ENCODE measurements at places on chromosomes 4 and X.

GRCh38 chrX:41556958-41557357 lies 109.8 kb downstream of the NYX start:
- DNase-seq = no peak

DNA sequence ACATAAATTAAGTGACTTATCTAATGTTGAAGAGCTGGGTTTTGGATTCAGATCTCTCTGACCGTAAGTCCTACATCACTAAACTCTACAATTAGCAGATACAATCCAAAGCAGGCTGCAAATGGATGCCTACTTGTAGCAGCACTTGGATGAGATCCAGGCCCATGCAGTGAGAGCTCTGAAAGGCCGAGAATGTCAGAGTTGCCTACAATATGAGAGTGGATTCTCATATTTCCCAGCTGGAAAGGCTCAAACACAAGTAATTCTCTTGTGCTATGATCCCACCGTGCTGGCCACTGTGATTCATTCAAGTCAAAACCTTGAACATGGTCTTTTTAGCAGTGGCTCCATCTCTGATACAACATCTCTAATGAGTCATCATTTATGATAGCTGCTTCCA lies 125.4 kb upstream of the CHRDL1 start:
- DNase-seq = no peak

GRCh38 chrX:17737710-17737985 lies 355 bp downstream of the SCML1 start:
- peak; percentile 74 for DNase-seq

DNA sequence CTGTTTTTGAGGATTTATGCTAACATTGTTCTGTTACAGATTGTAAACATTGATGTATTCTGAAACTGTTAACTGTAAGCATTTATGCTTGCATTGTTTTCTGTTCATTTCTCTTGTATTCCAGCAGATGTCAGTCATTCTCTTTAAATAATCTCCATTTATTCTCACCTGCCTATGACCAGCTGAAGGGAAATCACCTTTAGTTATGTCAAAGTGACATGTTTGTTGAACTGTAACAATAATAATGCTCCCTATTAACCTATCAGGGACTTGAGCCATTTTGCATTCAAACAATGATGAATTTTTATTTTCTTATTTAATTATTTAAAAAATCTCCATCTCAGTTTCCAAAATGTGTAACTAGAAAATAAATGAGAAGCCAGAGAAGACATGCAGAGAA lies 58.0 kb downstream of the SPCS3 start:
- DNase-seq = peak; percentile 10

DNA sequence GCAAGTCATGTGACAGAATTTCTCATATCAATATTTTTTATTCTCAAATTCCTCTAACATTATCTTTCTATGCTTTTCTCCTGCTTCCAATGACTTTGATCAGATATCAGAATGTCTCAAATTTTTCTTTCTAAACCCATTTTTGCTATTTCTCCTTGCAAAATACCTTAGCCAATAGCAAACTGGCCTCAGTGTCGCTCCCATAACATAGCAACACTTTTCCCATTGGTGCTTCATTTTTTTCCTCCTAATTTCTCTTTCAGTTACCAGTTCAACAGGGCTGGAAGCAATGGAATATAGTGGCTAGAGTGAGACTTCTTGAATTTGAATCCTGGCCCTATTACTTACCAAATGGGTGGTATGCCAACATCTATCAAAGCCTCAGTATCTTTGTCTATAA lies 1091.6 kb downstream of the C4orf33 start:
- no peak for DNase-seq

DNA sequence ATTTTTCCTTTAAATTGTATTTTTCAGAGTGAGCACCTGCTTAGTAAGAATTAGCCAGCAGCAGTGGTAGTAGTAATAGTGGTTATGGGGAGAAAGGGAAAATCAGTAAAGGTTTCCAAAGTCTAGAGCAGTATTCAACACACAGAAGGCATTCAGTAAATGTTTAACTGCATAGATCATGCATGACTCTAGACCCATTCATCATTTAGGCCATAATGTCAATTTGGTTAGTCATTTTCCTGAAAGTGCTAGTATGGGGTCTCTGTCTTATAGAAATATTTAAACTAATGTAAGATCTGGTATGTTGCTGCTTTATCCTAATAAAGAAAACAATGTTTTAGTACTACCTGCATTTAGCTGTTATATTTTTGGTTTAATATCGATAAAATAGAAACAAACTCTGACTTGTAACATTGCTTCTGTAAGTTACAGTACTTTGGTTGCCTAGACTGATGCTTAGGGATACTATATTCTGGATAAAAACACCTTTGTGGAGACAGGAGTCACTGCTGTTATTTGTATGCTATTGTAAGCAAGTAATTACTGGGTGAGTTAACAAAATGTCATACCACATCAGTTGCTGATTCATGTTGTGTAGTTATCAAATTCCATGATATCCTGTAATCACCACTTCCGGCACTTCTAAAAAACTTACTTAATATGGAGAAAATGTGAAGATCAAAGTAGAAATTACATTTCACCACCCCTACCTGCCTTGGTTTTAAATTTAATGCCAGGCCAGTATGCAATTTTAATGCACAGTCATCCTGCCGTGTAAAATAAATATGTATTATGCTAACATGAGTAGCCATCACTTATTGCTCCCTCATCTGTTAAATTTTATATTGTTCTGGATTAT lies 115.8 kb upstream of the BMPR1B start:
- no peak for DNase-seq

- no peak for DNase-seq
Observed at GRCh38 chr4:118839221-118839927, 3.4 kb upstream of the SEC24D start.

- DNase-seq = no peak
Observed at GRCh38 chrX:470686-471085, 84.0 kb upstream of the PPP2R3B start.

DNA sequence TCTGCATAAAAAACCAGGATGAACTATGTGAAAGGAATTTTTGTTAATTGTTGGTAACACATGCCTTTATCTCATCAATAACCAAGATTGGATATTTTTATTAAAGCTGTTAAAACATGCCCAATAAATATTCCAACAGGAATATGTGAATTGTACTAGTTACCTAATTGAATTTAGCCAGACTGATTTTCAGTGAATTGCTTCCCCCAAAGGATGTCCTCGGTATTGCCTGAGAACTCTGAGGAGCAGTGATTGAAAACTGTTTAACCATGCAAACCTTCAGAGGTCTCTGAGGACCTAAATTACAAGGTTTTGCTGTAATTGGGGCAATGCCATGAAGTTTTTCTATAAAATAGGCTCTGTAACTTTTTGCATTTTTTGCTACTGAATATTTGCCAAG lies 66.6 kb downstream of the BLTP1 start:
- no peak for DNase-seq

GRCh38 chr4:109559983-109560686 lies at the start of gene MCUB:
Gene MCUB, plus strand, starts transcription at chr4:109560246. Its CDS starts 92 bp downstream, at chr4:109560338.
- peak; percentile 86 for DNase-seq

DNA sequence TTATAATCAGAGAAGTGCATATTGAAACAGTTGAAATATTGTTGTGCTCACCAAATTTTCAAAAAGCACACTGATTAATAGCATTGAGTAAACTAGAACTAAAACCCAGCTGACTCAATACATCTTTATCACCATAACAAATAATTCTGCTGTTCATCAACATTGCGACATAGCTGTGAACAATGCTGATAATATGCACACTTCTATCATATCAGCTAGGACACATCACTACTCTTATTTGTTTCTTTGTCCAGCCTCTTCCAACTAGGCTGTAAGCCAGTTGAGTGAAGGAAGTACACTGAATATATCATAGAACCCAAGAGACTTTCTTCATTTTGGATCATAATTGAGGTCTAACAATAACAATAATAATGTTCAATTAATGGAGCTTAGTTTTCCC lies 349.7 kb downstream of the IQCM start:
- DNase-seq = no peak

- no peak for DNase-seq
Observed at GRCh38 chr4:64715741-64716140, 306.5 kb upstream of the TECRL start.

DNA sequence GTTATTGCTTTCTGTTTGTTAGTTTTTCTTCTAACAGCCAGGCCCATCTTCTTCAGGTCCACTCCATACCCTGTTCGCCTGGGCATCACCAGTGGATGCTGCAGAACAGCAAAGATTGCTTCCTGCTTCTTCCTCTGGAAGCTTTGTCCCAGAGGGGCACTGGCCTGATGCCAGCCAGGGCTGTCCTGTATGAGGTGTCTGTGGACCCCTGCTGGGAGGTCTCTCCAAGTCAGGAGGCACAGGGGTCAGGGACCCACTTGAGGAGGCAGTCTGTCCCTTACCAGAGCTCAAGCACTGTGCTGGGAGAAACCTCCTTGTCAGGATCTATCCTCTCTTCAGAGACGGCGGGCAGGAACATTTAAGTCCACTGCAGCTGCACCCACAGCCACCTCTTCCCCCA lies 2.5 kb upstream of the PAGE2B start:
- DNase-seq = no peak

DNA sequence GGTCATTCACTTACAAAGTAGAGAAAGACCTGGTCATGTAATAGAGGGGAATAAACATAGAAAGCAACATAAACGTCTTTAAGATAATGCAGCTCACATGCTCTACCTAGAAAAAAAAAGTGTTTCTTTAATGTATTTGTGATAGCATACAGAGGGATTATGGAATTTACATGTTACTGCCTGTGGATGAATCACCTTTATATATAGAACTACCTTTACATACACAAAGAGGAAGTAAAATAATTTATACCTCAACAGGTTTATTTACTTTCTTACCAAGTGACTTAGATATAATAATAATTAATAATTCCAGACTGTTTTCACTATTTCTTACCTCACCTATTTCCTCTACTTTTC lies 81.5 kb downstream of the PPP3CA start:
- DNase-seq = no peak

DNA sequence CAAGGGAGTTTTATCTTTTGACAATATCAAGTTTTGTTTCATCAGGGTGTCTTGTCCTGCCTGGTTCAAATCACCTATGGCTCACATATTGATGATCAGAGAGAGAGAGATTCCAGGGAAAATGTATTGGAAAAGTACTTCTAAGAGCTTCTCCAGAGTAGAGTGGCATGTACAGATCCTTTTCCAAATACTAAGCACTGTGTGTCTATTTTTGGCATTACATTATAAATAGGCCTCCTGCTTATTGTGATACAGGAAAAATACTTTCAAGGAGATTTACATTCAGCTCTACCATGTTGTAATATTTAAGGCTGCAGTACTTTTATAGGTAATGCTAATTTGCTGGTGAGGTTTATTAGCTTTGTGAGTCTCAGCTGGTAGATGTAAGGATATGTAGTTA lies 100.8 kb downstream of the DCK start:
- DNase-seq = no peak

- DNase-seq = no peak
Observed at GRCh38 chrX:154381271-154381670, 2.2 kb downstream of the EMD start.

DNA sequence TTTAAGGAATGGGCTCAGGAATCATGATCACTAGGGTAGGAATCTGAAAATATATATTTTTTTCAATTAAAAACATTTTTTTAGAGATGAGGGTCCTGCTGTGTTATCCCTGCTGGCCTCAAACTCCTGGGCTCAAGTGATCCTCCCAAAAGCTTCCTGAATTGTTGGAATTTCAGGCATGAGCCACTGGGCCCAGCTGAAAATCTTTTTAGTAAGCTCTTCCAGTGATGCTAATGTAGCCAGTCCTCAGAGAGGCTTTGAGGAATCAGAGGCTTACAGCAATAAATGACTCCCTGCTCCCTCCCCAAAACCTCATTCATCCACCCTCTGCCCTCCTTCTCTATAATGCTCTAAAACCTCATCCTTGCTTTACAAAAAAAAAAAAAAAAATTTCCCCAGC lies 129.5 kb downstream of the ZIC3 start:
- no peak for DNase-seq

DNA sequence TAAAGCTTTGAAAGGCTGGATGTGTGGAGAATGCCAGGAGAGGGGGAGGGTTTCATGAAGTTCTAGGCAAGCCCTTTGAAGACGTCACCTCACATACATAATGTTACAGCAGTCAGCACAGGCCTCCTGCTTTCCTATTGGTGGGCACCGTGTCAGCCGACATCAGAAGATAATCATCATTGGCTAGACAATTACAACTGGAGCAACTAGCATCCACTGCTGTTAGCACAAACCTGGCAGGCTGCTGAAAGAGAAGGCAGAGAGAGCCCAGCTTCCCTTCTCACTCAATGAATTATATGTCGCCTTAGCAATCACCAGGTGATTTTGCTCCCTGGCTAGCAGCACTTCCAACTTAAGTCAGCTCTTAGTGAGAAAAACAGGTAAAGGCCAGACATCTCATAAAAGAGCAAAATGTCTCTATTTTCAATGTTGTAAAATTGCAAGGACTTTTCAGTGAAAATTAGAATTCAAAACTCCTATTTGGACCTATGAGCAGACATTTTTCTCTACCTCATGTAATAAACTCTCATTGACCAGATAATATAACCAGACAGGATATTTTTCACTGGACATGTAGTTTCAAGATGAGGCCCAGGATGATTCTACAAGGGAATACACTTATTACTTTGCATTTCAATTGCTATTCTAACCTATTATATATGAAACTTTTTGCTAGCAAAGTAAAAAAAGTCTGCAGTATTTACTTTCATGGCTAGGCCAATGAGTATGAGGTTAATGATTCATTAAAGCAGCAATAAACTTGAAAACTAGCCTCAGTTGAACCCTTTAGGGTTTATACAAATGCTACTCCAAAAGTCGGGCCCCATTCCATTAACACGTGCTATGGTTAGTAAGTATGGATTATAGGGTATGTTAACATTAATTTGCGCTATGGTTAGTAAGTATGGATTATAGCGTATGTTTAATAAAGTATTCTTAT lies 4.3 kb downstream of the ELOVL6 start:
- peak; percentile 35 for DNase-seq

- no peak for DNase-seq
Observed at GRCh38 chr4:83201761-83202160, 82.8 kb downstream of the COQ2 start.

- DNase-seq = no peak
Observed at GRCh38 chrX:18994713-18995112, 10.8 kb upstream of the PHKA2 start.

GRCh38 chr4:78616046-78616498 lies 64.5 kb downstream of the ANXA3 start:
- DNase-seq = no peak

- peak; percentile 37 for DNase-seq
Observed at GRCh38 chr4:25727711-25728493, 72.3 kb downstream of the SLC34A2 start.

DNA sequence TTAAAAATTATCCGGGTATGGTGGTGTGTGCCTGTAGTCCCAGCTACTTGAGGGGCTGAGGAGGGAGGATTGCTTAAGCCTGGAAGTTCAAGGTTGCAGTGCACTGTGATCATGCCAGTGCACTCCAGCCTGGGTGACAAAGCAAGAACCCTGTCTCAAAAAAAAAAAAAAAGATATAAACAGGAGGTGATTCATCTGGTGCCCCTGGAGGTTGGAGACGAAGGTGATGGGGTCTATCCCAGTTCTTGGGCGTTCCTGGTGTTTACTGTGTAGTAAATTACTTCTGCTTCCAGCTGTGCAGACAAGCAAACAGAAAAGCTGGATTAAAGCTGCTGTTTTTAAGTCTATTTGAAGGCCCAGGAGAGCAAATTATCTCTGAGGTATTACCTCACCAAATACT lies 19.9 kb downstream of the GPKOW start:
- no peak for DNase-seq

- no peak for DNase-seq
Observed at GRCh38 chr4:155658681-155659064, 8.0 kb upstream of the GUCY1A1 start.
